Activated naive CD8-positive, alpha-beta T cell treated with anti-CD3 and anti-CD28 coated beads, Interleukin-2, amount 10 ng/mL, durations not matched to agents 7 days and 5 days (primary cell): ENCODE measurements at places on chromosomes 3 and 15. TPM values are rescaled to one million over a fixed set of nuclear protein-coding genes. Genes with fewer than 3 reads are reported as not detected.

Gene SERPINI2
- total RNA-seq: not detected

- peak; percentile 31 for DNase-seq
These were observed 241.7 kb upstream of the ICE2 start for GRCh38 chr15:60720493-60721256.

DNA sequence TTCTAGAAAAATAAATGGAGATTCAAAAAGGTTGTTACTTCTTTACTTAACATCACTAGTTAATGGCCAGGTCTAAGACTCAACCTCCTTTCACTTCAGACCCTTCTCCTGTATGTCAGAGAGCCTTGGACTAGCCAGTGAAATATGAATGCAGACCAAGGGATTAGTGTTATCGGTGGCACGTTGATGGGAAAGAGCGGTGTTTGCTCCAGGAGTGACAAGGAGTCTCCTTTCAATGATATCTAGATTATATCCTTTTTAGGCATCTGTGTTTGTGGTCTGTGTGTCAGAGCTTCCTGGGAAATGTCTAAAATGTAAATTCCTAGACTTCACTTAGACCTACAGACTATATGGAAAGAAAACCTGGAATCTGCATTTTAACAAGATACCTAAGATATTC lies 658.0 kb upstream of the KCNMB2 start:
- no peak for DNase-seq

DNA sequence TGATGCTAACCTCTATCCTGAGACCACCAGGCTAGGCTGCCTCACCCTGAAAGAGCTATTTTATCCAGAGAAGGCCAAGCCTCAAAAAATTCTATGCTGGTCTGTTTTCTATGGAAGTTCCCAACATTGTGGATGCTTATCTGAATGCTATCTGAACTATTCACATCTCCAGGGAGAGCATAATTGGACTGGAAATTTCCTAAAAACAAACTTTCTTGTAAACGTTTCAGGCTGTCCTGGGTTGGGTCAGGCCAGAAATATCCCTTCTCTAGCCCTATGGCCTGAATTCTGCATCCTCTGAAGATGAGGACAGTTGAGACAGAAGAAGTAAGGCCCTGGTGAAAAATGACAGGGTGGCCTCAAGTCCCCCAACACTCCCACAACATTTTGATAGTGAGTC lies 706.4 kb upstream of the NR2F2 start:
- DNase-seq: no peak

DNA sequence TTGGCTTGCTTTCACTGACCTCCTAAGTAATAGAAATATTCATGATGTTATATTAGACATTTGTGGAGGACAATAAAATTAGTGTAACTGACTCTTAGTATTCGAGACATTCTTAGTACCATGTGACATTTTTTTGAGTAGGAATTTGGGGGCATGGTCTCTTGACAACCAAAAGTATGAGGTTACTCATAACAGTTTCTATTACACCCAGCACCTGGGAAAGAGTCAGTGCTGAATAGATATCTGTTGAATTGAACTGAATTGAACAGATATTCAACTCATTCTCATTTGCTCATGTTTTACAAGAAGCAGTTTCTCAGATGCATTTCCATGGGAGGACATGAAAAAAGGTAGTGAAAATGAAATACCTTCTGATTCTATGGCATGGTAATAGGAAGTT lies 84.4 kb downstream of the CMSS1 start:
- no peak for DNase-seq

DNA sequence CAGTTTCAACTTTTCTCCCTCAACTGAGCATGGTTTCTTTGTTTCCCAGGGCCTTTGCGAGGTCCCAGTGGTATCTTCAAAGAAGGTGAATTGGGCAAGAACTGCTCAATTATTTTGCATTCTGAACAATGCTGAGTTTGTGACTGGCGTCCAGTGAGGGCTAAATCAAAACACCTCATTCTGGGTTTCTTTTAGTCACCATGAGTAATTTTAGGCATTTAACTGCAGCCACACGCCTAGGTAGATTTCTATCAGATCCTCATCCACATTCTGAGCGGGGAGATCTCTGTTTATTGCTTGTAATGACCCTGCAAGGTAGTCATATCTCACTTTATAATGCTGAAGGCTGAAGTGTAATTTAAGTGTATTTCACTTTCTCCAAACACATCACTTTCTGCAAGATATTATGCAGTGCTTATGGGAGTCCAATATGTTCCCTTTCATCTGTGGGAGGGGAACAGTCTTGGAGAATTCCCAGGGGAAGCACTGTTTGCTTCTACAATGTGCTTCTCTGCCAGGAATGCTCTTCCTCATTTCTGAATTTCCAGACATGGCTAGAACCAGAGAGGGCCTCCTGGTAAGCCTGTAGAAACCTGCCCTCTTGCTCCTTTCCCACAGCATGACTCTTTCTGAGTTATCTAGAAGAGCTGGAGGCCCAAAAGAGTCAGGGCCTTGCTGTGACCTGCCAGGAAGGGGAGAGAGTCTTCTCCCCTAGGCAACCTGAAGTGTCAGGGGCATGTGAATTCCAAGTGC lies 91.7 kb downstream of the FRMD4B start:
- no peak for DNase-seq

DNA sequence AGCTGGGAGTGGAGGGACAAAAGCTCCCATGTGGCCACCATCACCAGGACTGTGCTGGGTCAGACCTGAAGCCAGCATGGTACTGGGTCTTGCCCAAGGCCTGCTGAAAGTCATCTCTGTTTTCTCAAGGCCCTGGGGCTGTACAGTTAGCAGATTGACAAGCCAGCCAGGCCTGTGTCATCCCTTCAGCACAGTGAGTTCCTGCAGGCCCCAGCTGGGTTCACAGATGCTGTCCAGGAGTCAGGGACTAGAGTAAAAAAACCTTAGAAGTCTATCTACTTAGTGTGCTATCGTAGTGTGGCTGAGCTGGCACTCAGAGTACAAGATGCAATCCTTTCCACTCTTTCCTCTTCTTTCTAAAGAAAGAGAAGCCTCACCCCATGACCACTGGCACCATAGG lies 246.0 kb upstream of the NAALADL2 start:
- DNase-seq: no peak

DNA sequence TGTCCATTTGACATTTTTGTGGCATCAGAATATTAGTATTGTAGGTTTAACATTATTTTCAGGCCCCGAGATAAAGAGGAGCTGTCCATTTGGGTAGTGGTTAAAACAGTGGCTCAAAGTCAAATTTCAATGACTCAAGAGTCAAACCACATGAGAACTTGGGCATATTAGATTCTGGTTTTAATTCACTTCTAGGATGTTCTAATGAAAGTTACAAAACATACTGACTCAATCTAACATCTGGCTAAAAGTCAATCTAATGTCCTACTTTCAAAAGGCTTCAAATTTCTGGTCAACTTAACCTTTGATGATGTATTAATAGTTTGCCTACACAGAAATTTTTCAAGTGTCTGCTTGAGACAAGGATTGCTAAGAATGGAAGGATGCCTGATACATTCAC lies 112.4 kb downstream of the ABI3BP start:
- DNase-seq: no peak

DNA sequence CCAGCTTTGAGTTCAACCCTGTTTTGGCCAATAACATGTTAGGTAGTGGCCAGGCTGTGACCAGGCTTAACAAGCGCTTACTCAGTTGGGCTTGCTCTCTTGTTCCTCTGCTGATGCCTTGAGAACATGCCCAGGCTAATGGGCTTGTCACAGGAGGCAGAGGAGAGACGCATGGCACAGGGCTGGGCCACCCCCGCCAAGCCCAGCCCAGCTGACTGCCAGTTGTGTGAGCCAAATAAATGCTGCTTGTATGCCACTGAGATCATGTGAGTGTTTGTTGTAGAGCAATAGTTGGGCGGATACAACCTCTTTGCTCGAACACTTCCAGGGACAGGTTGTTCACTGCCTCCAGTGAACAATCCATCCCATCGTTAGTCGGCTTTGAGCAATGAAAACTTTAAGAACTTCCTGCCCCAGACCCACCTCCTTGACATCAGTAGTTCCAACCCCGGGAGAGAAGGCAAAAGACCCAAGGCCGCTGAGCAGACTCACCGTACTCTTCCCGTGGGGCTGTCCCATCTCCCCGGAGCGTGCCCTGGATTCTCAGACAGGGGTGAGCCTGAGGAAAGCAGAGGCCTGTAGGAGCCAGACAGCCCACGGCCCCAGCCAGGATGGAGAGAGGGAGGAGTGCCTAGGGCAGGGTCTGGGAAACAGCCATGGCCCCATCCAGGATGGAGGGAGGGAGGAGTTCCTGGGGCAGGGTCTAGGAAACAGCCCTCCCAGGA lies 4.1 kb downstream of the PLA2G4F start:
- DNase-seq: peak; percentile 11

Gene OXTR
- 0.45 TPM for total RNA-seq

Gene DUOXA1
- not detected for total RNA-seq

Gene ZNF620
- 4.5 TPM for total RNA-seq

- DNase-seq: no peak
These were observed 29.2 kb downstream of the UBE2Q2 start for GRCh38 chr15:75872403-75872990.

- peak; percentile 59 for DNase-seq
These were observed 7.9 kb downstream of the CCDC71 start for GRCh38 chr3:49158103-49158709.

DNA sequence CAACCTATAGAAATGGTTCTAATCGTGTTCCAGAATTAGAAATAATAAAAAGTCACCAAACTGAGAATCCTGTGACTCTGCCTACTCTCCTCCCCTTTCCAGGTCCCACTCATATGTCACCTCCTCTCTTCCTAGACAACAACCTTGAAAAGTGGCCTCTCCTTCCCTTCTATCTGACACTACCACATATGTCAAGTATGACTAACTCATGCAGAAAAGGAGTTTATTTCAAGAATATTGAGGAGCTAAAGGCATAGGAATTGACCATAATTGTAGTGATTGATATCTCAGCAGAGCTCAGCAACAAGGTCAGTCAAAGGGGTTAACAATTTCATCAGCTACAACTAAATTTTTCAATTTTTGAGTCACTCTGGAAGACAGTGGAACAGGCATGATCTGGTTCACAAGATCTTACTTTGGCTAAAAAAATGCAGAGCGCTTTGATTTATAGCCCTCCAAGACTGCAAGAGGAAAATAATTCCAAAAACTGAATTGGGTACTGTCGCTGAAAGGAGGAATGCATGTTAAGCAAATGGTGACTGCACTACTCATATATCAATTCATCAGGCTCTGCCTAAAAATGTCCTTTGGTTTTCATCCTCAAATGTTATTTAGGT lies 160.6 kb upstream of the ARHGEF26 start:
- DNase-seq: no peak

GRCh38 chr15:39785139-39785538 lies 2.5 kb upstream of the FSIP1 start:
- no peak for DNase-seq

- DNase-seq: no peak
These were observed 99.4 kb upstream of the TNIK start for GRCh38 chr3:171559586-171559985.

DNA sequence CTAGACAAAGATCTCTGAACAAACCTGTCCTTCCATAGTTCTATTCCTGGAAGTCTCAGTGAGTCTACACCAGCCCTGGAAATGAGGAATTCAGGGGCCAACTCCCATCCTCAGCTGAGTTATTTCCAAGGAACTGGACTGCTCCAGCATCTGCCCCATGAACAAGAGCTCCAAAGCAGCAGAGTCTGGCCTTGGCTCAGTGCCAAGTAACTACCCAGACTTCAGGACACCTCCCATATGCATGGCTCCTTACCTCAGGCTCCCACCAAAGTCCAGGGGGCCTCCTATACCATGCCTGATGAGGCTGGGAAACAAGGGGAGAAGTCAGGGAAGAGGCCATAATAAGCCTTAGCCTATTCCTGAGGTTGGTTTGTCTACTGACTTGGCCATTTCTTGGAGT lies 45.0 kb downstream of the FAIM start:
- DNase-seq: no peak

- no peak for DNase-seq
These were observed 3.0 kb upstream of the SHC4 start for GRCh38 chr15:48966595-48967301.

Gene SPTBN5
- total RNA-seq: 1.1 TPM

- DNase-seq: no peak
These were observed 43.1 kb upstream of the WDR5B start for GRCh38 chr3:122458992-122459391.

GRCh38 chr15:94327356-94327936 lies 96.1 kb downstream of the MCTP2 start:
- DNase-seq: no peak

Gene GJD2
- not detected for total RNA-seq

Gene PP2D1
- total RNA-seq: not detected

Gene SLC26A6
- total RNA-seq: 54.7 TPM

GRCh38 chr3:143081365-143081764 lies 38.2 kb upstream of the CHST2 start:
- no peak for DNase-seq

GRCh38 chr3:156050918-156051317 lies 69.5 kb upstream of the KCNAB1 start:
- DNase-seq: no peak

Gene SLC9A9
- total RNA-seq: 13.2 TPM

DNA sequence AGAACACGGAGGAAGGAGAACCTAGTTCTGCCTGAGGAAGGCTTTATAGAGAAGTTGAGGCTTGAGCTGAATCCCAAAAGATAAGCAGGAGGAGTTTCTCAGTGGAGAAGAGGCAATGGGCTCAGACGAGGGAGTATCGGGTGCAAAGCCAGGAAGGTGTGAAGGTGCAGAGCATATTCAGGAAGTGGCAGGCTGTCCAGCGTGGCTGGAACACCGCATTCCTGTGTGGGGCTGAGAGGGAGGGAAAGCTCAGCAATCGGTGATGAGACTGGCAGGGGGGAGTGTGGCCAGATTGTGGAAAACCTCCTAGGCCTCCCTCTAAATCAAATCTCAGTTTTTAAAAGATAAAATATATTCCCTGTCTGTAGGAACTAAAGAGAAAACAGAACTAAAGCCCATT lies 63.0 kb downstream of the ARHGAP31 start:
- DNase-seq: no peak
